Stimulated activated naive CD4-positive, alpha-beta T cell treated with Interleukin-2 at 50 U/mL for 16 hours (primary cell): ENCODE measurements at places on chromosomes 2 and 18.

- no peak for DNase-seq
Observed at GRCh38 chr2:75602724-75603342, 42.1 kb upstream of the EVA1A start.

DNA sequence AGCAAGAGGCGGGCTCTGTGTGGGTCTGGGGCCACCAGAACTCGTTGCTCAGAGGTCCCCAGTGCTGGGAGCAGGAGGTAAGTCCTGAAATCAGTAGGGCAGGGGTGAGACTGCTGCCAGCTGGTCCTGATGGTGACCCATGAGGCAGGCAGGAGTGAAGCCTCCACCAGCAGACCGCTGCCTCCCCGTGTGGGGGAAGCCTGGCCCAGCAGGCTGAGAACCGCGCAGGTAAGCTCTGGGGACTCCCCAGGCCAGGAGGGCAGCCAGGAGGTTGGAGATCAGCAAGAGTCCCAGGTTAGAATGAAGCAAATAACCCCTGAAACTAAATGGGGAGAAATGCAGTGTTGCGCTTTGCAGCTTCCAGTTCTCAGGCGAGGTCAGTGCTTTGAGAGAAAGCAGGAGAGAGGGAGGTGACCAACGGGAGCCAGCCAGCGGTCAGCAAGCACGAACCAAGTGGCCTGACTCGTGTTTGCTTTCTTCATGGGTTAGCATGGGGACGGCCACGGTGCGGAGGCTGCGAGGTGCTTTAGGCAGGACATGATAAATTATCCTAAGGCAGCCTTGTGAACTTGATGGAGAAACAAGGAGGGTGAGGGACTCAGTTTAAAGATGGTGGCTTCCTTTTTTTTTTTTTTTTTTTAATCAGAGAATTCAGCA lies 26.2 kb downstream of the INHBB start:
- DNase-seq, result no peak

- no peak for DNase-seq
Observed at GRCh38 chr2:207614824-207615223, 10.4 kb downstream of the METTL21A start.

- no peak for DNase-seq
Observed at GRCh38 chr2:117834992-117835391, 20.5 kb downstream of the DDX18 start.

DNA sequence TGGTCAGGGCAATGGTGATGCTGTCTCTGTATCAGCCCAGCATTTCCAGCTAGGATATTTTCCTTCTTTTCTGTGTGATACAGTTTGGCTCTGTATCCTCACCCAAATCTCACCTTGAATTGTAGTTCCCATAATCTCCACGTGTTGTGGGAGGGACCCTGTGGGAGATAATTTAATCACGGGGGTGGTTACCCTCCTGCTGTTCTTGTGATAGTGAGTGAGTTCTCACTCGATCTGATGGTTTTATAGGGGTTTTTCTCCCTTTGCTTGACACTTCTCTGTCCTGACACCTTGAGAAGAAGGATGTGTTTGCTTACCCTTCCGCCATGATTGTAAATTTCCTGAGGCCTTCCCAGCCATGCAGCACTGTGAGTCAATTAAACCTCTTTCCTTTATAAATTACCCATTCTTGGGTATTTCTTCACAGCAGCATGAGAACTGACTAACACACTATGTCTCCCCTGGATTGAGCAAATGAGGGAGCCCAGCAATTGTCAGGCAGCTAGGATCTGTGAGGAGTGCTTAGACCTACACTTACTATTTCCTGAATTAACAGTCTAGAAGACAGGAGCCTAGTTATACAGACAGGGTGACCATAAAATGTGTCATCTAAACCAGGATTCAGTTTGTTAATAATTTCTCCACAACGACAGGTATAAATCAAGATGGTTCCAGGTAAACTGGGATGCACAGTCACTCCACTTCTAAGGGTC lies 6.0 kb downstream of the SCN2A start:
- no peak for DNase-seq

DNA sequence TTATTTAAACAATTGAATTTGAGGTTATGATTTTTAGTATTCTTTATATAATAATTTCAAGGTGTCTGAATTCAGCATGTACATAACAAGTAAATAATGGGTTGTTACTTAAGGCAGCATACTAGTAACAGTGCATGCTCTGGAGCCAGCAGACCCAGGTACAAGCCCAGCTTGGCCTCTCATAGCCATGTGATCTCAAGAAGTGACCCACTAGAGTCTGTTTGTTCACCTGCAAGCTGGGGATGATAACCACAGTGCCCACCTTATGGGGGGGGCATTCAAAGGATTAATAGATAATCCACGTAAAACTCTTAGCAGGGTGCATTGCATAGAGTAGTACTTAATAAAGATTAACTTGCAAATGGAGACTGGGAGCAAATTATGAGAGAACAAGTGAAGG lies 163.6 kb downstream of the TRABD2A start:
- DNase-seq, result no peak

- DNase-seq, result no peak
Observed at GRCh38 chr2:33084433-33084832, 137.7 kb downstream of the LTBP1 start.
